Epithelial cell of proximal tubule (primary cell): ENCODE measurements at places on chromosomes 5 and 9. TPM values are rescaled to one million over a fixed set of nuclear protein-coding genes. Genes with fewer than 3 reads are reported as not detected.

DNA sequence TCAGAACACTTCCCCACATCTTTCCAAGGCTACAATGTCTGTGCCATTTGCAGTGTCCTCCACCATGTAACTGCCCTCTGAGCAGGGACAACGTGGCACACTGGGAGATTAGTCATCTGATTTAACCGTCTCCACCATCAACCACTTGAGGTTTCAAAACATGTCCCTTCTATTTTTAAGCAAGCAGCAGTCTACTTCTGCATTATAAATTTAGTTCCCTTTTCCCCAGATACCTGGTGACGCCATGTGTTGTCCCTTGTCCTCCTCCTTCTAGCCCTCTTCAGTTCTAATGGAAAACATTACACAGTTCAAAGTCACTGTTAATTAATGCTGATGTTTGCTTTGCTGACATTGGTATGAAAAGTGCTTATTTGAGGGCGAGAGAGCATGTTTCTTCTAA, 52.8 kb downstream of the ATP10B start:
- no peak for DNase-seq

- no peak for DNase-seq
Measured at GRCh38 chr9:33697171-33697570, 98.2 kb upstream of the PRSS3 start.

SMIM23 gene
- total RNA-seq, result not detected in 2 replicates

GRCh38 chr9:97384406-97385262, 27.3 kb upstream of the TDRD7 start:
- DNase-seq, result no peak

DNA sequence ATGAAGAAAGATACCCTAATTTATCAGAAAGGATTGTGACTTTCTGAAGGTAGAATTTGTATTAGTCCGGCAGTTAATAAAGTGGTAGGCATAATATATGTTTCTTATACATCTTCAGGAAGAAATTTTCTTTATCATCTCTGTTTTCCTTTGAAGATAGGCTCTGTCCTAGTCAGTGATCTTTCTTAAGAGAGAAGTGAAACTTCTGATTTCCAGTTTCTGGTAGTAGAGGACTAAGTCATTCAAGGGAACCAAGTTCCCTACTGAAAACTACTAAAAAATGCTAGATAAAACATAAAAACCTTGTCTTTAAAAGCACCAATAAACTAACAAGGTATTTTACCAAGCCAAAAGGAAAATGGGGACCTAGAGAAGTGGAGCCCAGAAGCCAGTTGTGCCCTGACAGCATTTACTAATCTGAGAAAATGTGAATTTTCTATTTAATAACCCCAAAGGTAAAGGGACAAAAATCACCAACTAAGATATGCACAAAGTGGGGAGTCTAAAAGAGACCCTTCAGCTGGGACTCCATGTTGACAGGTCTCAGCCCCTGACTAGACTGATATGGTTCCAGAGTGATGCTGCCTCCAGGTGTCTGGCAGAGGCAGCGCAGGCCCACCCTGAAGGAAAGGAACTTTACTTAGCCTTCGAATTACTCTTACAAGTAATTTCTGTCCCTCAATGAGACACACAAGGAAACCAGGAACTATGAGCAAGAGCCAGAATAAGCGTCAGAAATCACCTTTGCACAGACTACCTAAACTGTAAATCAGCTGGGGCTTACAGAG, 72.7 kb downstream of the FAM78A start:
- DNase-seq, result no peak

DNA sequence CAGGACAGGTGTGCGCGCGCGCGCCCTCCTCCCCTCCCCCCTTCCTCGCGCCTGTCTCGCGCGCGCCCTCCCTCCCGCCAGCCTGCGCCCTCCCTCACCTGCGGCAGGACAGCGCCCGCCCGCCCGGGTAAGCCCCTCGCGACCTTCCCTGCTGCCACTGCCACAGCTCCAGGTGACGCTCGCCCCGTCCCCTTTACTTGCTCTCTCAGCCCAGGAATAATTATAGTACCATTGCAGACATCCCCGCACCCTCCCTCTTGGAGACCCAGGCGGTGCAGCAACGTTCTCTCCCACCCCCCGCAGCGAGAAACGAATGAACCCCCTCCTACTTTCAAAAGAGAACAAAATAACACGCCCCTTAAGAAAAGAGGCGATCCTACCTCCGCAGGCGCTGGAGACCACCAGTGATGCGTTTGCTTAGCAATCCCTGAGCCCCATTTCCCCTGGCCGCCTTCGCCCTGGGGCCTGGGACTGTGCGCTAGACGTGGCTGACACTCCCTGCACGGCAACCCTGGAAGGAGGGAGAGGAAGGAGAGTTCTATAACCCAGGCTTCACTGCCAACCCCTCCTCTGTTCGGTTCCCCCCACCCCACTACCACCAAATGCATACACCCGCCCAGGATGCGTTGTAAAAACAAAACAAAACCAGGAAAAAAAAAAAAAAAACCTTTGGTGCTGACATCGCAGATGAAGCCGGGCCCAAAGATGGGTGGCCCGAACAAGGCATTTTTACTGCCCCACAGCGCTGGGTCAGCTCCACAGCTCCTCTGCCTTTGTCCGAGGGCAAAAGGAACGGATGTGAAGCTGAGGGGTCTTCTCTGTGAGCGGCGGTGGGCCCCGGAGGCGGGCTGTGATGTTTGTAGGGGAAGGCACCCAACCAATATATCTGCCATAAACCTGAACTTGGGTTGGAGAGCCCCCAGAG, 5.6 kb upstream of the PURA start:
- DNase-seq, result no peak

- no peak for DNase-seq
Measured at GRCh38 chr9:87007711-87008366, 60.5 kb upstream of the GAS1 start.
